Stimulated activated CD4-positive, alpha-beta T cell treated with anti-CD3 and anti-CD28 coated beads, Interleukin-4, amount 100 ng/mL, for 1 hour (primary cell): ENCODE measurements at places on chromosomes 7 and 10.

- no peak for DNase-seq
Observed at GRCh38 chr10:104688251-104689042, 47.4 kb downstream of the SORCS3 start.

GRCh38 chr7:55279080-55279845 lies 85.9 kb upstream of the LANCL2 start:
- no peak for DNase-seq

DNA sequence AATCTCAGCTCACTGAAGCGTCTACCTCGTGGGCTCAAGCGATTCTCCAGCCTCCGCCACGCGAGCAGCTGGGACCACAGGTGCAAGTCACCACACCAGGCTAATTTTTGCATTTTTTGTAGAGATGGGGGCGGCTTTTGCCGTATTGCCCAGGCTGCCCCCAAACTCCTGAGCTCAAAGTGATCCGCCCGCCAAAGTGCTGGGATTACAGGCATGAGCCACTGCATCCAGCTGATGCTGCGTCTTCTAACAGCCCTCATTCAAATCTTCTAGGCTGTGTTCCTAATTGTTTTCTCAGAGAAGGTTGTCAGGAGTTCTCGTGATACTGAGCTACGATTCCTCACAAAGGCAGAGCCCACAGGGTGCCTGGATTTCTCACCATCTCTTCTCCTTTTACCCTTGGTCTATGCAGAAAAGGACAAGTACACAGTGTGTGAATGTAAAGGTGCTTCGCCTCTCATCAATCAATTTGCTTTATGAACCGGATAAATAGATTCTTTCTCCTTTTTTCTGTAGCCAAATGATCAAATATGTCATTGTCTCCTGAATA lies 247.3 kb upstream of the PTN start:
- DNase-seq = no peak

GRCh38 chr7:98729121-98729520 lies 112.0 kb downstream of the NPTX2 start:
- DNase-seq = no peak

GRCh38 chr10:91007655-91008054 lies 86.8 kb upstream of the ANKRD1 start:
- DNase-seq = no peak

DNA sequence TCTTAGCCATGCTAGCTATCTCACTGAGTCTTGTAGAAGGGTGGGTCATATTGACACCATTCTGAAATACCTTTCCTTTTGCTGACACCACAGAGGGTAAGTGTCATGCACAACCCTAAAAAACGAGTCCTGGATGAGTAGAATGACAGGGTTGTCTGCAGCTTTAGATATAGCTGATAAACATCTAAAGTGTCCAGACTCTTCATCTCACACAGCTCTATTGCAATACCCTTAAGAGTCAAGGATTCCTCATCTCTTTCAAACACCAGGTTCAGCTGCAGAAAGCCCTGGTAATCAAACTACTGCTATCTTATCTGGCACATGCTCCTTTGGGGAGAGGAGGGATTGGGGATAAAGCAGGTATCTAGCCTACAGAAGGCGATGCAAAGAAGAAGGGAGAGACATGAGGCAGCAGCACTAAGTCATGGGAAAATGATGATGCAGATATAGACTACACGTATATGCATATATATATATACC lies 127.0 kb downstream of the ANK3 start:
- no peak for DNase-seq

DNA sequence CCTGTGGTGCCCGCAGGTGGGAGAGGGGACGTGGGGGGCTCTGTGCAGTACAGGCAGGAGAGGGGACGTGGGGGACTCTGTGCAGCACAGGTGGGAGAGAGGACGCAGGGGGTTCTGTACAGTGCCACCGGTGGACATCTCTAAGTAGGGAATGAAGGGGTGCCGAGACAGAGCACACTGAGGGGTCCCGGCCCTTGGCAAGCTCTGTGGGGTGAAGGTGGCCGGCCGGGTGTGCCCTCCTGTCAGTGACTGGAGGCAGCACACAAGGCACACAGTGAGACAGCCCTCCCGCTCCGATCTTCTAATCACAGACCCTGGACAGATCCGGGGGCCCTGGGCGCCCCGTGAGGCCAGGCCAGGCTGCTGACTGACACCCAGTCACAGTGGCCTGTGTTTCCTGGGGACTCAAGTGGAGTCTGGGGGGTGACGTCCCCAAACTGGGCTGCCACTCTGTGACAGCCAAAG lies 11.2 kb downstream of the GPR146 start:
- DNase-seq = no peak
